Activated CD4-positive, alpha-beta T cell treated with anti-CD3 and anti-CD28 coated beads, Interleukin-2, amount 10 ng/mL, durations not matched to agents 24 days and 14 days (primary cell): ENCODE measurements at places on chromosomes 7 and 10. TPM values are rescaled to one million over a fixed set of nuclear protein-coding genes. Genes with fewer than 3 reads are reported as not detected.

- H3K4me3 ChIP-seq: no peak overlapping the region
- no peak for DNase-seq
- H3K4me1 ChIP-seq: no peaks in the 10 kb centered on the region
- H3K27ac ChIP-seq: no peak overlapping the region
Measured at GRCh38 chr10:76784076-76784475, 853.5 kb downstream of the KCNMA1 start.

DNA sequence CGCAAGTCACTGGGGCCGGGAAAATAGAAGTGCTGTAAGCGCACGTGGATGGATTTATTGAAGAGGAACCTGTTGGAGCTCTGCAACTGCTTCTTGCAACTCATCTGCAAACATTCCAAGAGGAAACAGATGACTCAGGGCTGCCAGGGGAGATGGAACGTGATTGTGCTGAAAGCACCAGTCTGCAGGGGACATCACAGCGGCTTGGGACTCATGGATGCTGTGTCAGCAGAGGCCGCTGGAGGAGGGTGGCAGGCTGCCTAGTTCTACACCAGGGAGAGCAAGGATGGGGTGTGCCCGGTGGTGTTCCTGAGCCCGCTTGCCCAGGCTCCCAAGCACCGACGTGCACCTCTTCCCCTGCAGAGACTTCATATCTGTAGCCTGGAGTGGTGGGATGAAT, 515.7 kb downstream of the TCERG1L start:
- no peaks in the 10 kb centered on the region for H3K36me3 ChIP-seq
- no peak for DNase-seq
- H3K27me3 ChIP-seq: no peaks in the 10 kb centered on the region
- H3K4me3 ChIP-seq: no peak overlapping the region
- H3K4me1 ChIP-seq: no peaks in the 10 kb centered on the region
- no peak overlapping the region for H3K27ac ChIP-seq

DNA sequence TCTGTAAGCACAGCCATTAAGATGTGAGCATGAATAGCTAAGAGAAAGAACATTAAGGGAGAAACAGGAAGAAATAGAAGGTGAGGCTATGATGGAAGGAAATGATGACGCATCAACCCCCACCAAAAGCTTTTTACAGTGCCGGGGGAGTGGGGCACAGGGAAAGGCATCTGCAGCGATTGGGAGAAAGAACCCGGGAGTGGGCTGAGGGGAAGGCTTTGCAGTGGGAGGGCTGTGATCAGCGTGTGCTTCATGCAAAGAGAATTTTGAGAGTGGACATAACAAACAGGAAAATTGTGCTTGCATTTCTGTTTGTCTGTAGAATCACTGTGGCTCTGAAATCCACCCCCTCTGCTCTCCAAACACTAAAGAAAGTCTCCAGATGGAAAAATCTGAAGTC, 250.8 kb downstream of the KCNMA1 start:
- H3K4me1 ChIP-seq: peaks cover 5% of the 10 kb centered on the region
- peaks cover 4% of the 10 kb centered on the region for H3K27me3 ChIP-seq
- H3K36me3 ChIP-seq: no peaks in the 10 kb centered on the region
- no peak overlapping the region for H3K27ac ChIP-seq
- no peak overlapping the region for H3K4me3 ChIP-seq
- no peak for DNase-seq

- no peak overlapping the region for H3K4me3 ChIP-seq
- H3K27ac ChIP-seq: no peak overlapping the region
- H3K4me1 ChIP-seq: no peaks in the 10 kb centered on the region
- no peaks in the 10 kb centered on the region for H3K36me3 ChIP-seq
- DNase-seq: no peak
- H3K27me3 ChIP-seq: no peaks in the 10 kb centered on the region
Measured at GRCh38 chr7:158051776-158052175, 535.8 kb downstream of the PTPRN2 start.

DNA sequence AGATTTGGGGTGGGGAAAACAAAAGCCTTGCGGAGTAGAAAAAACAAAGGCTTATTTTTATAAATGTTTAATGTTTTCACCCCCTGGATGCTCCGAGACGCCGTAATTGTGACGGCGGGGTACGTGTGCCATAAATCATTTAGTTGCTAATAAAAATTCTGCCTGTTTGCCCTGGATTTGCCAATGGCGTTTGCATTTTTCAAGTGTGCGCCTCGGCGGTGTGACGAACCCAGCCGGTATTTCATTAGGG, 2.5 kb upstream of the TNRC18 start:
- DNase-seq: no peak
- no peak overlapping the region for H3K27ac ChIP-seq
- peaks cover 1% of the 10 kb centered on the region for H3K36me3 ChIP-seq
- H3K4me3 ChIP-seq: no peak overlapping the region

DNA sequence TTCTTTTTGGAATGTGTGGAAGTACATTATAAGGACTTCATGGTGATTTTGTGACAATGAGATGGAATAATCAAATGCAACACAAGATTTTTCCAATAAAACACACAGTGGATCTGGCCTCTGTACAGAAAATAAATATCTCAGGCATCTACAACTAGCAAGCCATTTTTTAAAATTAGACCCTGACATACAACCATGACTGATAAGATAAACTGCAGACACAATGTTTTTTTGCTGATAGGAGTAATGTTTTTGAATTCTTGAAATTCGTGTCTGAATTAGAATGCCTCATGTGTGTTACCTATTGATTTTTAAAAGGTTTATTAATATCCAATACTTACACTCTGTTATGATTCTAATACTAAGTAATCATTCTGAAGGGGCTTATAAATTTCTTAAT, 328.1 kb downstream of the HGF start:
- no peaks in the 10 kb centered on the region for H3K36me3 ChIP-seq
- no peak overlapping the region for H3K4me3 ChIP-seq
- H3K27me3 ChIP-seq: no peaks in the 10 kb centered on the region
- no peak for DNase-seq
- no peak overlapping the region for H3K27ac ChIP-seq

GRCh38 chr7:155587486-155587885, 41.1 kb upstream of the CNPY1 start:
- DNase-seq: no peak
- H3K4me1 ChIP-seq: peaks cover 3% of the 10 kb centered on the region
- no peak overlapping the region for H3K4me3 ChIP-seq
- peaks cover 37% of the 10 kb centered on the region for H3K27me3 ChIP-seq
- H3K36me3 ChIP-seq: no peaks in the 10 kb centered on the region

GRCh38 chr7:26195867-26196657, 4.5 kb downstream of the HNRNPA2B1 start:
- H3K4me1 ChIP-seq: peaks cover 65% of the 10 kb centered on the region
- DNase-seq: no peak
- H3K36me3 ChIP-seq: peaks cover 92% of the 10 kb centered on the region
- H3K27ac ChIP-seq: peak overlapping the region; percentile 92
- H3K27me3 ChIP-seq: peaks cover 7% of the 10 kb centered on the region

DNA sequence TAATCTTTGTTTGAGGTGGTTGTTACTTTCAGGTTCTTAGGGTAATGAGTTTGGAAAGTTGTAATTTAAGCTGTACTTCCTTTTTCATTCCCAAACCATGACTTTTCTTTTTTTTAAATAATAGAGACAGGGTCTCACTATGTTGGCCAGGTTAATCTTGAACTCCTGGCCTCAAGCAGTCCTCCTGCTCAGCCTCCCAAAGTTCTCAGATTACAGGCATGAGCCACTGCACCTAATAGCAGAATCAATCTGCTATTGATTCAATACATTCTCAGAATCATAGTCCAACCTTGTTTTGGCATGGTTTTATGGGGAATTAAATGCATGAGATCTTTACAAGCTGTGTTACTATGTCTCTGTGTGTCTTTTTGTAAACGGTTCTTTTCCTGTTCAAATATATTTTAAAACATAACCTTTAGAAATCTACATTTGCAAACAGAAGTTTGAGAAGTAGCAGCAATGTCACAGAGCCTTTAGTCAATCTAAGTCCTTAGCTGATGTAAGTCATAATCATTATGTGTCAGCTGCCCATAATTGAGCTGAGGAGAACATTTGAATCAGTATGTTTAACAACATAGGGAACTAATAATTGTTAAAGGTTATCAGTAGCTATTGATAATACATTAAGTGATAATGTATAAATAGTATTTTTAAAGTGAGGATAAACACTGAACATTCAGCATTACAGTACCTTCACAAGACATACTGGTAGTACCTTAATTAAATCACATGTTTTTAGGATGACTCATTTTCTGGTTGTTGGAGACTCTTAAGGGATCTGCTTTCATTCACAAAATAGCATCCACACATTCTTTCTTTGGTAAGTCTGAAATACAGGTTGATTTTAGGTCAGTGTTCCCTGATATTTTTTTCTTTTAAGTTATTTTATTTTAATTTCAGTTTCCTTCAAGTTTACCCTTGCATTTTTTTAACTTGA, 8.8 kb downstream of the INPP5F start:
- no peak overlapping the region for H3K27ac ChIP-seq
- no peak overlapping the region for H3K4me3 ChIP-seq
- H3K4me1 ChIP-seq: peaks cover 17% of the 10 kb centered on the region
- DNase-seq: no peak
- no peaks in the 10 kb centered on the region for H3K27me3 ChIP-seq

- H3K36me3 ChIP-seq: no peaks in the 10 kb centered on the region
- no peaks in the 10 kb centered on the region for H3K4me1 ChIP-seq
- DNase-seq: no peak
Measured at GRCh38 chr10:67211680-67212079, 285.8 kb downstream of the LRRTM3 start.

DNA sequence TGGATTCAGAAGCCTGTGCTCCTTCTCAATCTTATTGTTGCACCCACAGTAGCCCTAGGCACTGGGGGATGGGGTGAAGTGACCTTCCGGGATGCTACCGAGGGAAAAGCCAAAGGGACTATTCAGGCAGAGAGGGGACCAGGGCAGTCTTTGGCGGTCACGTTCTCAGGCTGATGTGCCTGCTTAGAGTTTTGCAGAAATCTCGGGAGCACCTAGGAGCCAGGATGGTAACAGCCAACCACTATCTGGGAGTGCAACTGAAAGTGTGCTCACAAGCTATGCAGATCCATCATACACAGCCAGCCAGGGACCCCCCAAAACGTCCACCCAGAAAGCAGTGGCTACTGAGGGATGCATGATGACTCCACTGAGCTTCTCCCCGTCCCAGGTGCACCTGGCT, 52.4 kb downstream of the CXCL12 start:
- H3K36me3 ChIP-seq: no peaks in the 10 kb centered on the region
- DNase-seq: no peak
- no peak overlapping the region for H3K4me3 ChIP-seq
- no peak overlapping the region for H3K27ac ChIP-seq
- H3K27me3 ChIP-seq: peaks cover 5% of the 10 kb centered on the region
- H3K4me1 ChIP-seq: no peaks in the 10 kb centered on the region

The TEX36 gene
- not detected in 2 replicates for total RNA-seq

The TMEM106B gene
- 24.0 and 25.5 TPM in 2 replicates for total RNA-seq

The SUN3 gene
- not detected in 2 replicates for total RNA-seq
